HT1080 (cell line): ENCODE measurements at places on chromosomes 5 and 9.

- no peak for DNase-seq
Observed at GRCh38 chr5:34411470-34412346, 244.4 kb upstream of the RAI14 start.

DNA sequence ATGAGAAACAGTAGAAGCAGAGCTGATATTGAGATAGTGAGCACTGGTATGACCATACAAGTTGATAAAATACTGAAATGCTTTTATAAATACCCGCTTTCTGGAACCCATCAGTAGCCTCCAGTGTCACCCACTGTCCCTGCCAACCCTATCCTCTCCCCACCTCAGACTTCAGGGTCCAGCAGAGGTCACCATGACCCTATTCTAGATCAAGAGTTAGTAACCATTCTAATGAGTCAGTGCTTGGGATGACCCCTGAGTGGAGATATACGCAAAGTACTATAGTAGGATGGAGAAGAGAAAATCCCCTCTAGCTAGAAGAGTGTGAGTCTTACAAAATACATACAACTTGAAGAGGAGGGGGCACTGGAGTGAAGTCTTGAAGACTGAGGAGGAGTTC, 297.9 kb upstream of the BRINP1 start:
- DNase-seq: no peak

GRCh38 chr9:111866976-111867375, 29.6 kb upstream of the UGCG start:
- DNase-seq: peak; percentile 89

DNA sequence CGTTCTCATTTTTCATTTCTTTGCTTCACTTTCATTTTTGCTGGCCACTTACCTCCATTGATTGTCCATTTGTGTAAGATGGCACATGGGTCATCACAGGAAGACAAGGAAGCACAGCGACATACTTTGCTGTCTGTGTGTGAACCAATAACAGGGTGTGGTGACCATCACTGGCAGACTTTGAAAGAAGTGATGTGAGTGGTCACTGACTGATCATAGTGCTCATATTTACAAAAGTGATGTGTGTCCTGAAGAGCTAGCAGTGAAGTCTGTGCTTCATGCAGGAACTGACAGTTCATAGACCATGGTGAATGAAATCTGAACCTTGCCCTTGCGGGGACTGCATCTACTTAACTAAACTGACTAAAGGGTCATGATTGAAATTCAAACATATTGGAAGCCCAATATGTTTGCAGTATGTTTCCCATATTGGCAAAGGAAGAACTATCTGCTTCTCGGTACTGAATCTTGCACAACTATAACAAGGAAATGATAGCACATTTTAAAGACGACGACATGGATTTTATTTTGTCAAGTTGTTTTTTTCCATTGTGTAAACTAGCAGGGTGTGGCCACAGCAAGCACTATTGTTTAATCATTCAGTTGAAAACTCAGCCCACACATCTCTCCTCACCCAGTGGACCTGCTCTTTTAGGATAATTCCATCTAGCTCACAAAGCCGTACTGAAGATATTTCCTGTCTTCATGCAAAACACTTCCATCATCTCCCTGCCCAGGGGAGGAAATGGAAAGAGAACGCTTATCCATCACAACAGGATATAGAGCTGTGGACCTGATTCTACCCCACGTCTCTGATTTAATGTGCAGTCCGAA, 232.0 kb upstream of the ANKRD55 start:
- DNase-seq: no peak

DNA sequence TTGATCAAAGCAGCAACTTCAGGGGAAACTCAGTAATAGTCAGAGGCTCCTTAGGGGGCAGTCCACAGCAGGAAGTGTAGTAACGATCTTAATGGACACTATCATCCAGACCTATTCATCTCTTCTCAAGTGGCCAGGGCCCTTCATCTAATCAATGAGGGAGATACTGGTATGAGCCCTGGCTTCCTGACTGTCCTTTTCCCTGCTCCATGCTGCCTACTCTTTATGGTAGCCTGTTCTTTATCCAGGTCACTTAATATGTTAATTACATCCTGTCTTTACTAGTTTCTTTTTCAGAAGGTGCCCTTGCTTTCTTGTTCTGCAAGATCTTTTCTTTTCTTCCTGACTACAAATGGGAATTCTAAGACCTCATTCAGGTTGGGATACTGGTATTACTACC, 197.1 kb downstream of the CAVIN4 start:
- DNase-seq: no peak

- peak; percentile 50 for DNase-seq
Observed at GRCh38 chr5:149471406-149472183, 79.6 kb downstream of the CSNK1A1 start.

DNA sequence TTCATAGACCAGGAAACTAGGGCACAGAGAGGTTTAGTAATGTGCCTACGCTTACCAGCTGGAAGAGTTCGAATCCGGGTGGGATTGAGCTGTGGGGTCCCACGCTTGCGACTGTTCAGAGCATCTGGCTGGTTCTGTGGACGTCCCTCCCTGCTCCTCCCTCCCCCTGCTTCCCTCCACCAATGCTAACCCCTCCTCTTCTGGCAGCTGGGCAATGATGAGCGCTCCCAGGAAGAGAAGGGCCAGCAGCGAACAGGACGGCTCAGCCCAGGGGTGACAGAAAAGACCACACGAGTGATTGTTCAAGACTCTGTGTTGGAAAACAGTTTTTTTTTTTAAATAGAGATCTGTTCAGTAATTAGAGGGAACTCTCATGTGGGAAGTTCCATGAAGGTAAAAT, 6.9 kb downstream of the FAM163B start:
- DNase-seq: no peak

DNA sequence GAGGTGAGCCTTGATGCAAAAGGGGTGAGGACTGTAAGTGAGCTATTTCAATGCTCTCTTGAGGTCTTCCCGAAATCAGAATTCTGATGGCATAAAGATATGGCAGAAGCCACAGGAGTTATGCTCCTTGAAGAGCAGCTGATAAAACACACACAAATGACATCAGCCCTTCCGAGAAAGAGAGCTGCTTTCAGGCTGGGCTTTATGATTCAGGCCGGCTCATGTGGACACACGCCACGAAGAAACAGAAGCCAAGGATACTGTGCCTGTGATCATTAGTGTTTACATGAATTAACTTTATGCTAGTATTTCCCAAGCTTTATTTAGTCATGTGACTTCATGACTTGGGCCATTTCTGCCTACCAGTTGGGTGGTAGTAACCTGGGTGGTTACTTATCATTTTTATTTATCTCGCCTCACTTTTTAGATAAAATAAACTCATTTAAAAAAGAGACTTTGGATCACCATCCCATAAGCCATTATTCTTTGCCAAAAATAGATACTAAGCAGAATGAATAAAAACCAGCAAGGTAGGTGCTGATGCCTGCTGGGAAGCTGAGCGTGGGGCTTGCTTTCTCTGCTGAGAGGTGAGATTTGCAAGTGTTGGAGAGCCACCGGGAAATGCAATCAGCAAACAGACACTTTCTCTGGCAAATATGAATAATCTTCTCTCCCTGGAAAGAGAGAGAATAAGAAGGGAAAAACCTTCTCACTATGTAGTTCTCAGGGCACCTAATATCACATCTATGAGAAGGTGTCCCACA, 73.0 kb upstream of the SLC25A51 start:
- peak; percentile 44 for DNase-seq

DNA sequence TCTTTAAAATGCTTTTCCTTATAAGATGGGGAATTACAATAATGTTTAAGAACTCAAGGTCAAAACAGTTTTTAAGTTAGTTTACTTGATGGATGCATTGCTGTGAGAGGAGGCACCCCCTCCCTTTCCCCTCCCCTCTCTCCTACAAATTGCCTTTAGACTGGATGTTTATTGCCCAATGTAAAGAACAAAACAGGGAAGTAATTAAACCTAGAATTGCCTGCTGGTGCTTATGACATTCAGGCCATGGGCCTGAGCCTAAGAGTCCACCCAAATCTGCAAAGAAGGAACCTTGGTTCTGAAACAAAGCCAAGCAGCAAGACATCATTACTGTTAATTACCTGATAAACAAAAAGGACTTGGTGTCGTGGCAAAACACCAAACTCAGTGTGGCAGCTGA, 630.3 kb downstream of the ISL1 start:
- DNase-seq: no peak

DNA sequence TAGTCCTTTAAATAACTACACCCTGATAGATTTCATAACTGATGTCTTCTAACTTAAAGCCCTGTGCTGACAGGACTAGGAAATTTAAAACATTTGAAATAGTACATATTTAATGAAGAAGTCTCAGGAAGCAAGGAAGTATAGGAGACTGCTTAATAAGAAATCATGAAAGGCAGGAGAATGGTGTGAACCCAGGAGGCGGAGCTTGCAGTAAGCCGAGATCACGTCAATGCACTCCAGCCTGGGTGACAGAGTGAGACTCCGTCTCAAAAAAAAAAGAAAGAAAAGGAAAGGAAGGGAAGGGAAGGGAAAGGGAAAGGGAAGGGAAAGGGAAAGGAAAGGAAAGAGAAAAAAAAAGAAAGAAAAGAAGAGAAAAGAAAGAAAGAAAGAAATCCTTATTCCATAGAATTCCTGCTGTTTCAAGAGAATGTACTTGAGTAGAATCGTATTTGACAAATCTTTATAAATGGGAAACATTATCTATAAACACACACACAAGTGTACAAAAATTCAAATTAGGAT, 74.1 kb downstream of the BNC2 start:
- no peak for DNase-seq

DNA sequence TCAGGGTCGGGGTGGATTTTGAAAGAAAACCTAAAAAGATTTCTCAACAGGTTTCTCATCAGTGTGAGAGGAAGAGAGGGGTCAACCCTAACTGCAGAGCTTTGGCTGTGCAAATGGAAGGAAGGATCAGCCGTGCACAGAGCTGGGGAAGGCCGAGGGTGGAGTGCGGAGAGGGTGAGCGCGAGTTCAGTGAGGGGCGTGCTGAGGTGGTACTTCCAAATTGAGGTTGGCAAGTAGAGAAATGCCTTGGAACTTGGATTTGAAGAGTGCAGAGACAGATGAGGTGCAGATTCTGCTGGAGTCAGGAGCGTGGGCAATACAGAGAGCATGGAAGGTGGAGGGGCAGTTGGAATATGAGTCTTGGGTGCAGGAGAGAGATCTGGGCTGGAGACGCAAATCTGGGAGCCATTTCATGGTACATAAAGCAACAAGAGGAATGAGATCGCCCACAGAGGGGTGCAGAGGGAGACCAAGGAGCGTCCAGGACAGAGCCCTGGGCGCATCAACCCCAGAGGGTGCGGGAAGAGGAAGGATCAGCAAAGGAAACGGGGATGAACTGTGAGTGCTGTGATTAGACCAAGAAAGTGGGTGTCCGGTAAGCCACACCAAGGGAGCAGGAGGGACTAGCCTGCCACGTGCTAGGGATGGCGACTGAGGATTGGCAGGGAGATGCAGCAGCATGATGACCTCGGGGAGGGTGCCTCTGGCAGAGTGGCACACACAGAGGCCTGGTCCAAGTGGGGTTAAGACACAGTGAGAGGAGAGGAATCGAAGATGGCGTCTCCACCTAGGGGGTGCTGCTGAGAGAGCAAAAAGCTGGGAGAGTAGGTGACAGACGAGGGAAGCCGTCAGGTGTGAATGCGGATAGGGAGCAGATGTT, 105.8 kb downstream of the ADAMTS2 start:
- no peak for DNase-seq

GRCh38 chr9:131126059-131126426, 657 bp downstream of the NUP214 start:
- no peak for DNase-seq

- DNase-seq: no peak
Observed at GRCh38 chr5:139472386-139473030, 1.7 kb downstream of the SMIM33 start.

- no peak for DNase-seq
Observed at GRCh38 chr9:136010615-136011361, 49.6 kb upstream of the UBAC1 start.

GRCh38 chr9:5429873-5430564, 7.7 kb downstream of the PLGRKT start:
- no peak for DNase-seq

DNA sequence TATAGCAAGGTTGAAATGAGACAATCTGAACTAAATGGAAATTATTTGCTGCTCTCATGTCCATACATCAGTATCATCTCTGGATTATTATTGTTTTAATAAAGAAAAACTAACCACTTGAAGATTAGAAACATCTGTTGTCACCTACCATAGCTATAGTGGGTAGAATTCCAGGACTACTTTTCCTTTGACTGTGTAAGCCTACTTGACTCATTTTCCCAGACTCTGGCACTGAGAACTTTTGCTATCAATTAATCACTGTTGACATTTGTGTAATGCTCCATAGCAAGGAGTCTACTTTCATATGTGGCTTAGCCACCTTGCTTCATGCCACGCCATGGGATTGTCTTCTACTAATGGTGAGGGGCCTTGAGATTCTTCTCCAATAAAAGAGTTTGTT, 59.9 kb upstream of the ARRDC3 start:
- DNase-seq: peak; percentile 19

- no peak for DNase-seq
Observed at GRCh38 chr5:134083517-134083916, 31.0 kb upstream of the TCF7 start.

- DNase-seq: peak; percentile 27
Observed at GRCh38 chr5:79001471-79001870, 16.4 kb upstream of the ARSB start.

- no peak for DNase-seq
Observed at GRCh38 chr9:79757074-79757473, 185.3 kb downstream of the TLE4 start.

DNA sequence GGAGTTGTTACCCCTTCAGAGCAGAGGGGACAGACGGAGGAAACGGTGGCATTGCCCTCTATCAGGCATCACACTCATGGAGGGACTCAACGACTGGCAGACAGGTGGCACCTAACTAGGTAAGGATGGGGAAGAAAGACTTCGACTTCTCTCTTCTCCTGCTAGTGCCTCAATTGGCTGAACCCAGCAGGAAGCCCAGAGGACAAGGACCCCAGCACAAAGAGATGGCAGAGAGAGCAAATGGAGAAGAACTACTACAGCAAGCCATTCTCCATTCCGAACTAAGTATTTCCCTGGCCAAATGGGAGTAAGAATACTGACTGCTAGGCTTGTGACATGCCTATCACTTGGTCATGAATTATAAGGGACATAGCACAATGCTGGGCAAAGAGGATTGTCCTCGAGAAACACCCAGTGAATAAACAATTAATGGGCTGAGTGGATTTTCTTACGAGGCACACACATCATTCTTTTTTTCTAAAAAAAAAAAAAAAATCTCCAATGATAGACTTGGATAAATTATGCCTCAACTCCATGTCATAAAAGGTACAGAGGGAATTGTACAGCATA, 35.3 kb upstream of the CPEB4 start:
- no peak for DNase-seq

DNA sequence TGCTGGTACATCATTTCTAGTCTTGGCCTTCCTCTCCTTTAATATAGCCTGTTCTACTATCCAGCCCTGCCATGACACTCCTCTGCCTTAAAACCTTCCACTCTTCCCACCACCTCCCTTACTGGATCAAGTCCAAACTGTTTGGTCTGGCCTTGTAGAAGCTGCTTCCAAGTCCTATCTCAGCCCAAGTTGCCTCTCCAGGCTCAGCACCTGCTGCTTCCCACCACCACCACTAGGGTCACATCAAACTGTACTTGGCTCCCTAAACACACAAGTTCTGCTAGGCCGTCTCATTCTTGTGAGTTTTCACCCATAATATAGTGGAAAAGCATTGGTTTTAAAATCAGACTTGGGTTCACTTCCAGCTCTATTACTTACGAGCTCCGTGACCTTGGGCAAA, 1.4 kb downstream of the NDUFA8 start:
- DNase-seq: peak; percentile 65
